ENCODE measurements at places on chromosomes 1 and 21. TPM values are rescaled to one million over a fixed set of nuclear protein-coding genes. Genes with fewer than 3 reads are reported as not detected.

The LRRC52 gene
- total RNA-seq, result not detected

The CYP4A11 gene
- total RNA-seq, result not detected

The ATP1A4 gene
- total RNA-seq, result not detected

The SH3BGR gene
- total RNA-seq, result 4.4 TPM

The TSACC gene
- not detected for total RNA-seq

The OR14K1 gene
- total RNA-seq, result not detected

The TCP10L gene
- 0.97 TPM for total RNA-seq

The KCNE2 gene
- not detected for total RNA-seq

The CD244 gene
- total RNA-seq, result not detected

- H3K4me1 ChIP-seq, result peaks cover 14% of the 10 kb centered on the region
- H3K27me3 ChIP-seq, result no peaks in the 10 kb centered on the region
- no peak overlapping the region for H3K27ac ChIP-seq
- no peaks in the 10 kb centered on the region for H3K36me3 ChIP-seq
- DNase-seq, result no peak
Observed at GRCh38 chr1:228839656-228840055, 104.4 kb downstream of the RHOU start.

- peaks cover 53% of the 10 kb centered on the region for H3K4me1 ChIP-seq
- no peaks in the 10 kb centered on the region for H3K36me3 ChIP-seq
- DNase-seq, result no peak
- H3K27me3 ChIP-seq, result no peaks in the 10 kb centered on the region
- no peak overlapping the region for H3K4me3 ChIP-seq
- H3K27ac ChIP-seq, result no peak overlapping the region
Observed at GRCh38 chr1:172898866-172899265, 151.9 kb downstream of the TNFSF18 start.

DNA sequence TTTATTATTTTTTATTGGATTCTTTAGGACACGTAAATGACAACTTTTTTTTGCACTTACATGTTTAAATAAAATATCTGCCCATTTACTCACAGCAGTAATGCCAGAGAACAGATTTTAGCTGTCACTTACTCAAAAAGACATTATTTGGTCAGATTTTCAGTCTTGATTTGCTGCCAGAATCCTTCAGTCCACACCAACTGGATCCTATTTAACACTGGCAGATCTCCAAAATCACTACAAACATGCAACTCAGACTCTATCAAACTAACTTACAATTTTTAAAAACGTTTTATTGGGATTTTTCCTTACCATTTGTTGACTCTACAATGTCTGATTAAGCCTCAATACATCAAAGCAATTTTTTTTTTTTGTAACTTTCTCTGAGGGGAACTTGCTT, 11.1 kb downstream of the ATP6V1G3 start:
- H3K36me3 ChIP-seq, result no peaks in the 10 kb centered on the region
- peaks cover 34% of the 10 kb centered on the region for H3K4me1 ChIP-seq
- no peaks in the 10 kb centered on the region for H3K27me3 ChIP-seq

DNA sequence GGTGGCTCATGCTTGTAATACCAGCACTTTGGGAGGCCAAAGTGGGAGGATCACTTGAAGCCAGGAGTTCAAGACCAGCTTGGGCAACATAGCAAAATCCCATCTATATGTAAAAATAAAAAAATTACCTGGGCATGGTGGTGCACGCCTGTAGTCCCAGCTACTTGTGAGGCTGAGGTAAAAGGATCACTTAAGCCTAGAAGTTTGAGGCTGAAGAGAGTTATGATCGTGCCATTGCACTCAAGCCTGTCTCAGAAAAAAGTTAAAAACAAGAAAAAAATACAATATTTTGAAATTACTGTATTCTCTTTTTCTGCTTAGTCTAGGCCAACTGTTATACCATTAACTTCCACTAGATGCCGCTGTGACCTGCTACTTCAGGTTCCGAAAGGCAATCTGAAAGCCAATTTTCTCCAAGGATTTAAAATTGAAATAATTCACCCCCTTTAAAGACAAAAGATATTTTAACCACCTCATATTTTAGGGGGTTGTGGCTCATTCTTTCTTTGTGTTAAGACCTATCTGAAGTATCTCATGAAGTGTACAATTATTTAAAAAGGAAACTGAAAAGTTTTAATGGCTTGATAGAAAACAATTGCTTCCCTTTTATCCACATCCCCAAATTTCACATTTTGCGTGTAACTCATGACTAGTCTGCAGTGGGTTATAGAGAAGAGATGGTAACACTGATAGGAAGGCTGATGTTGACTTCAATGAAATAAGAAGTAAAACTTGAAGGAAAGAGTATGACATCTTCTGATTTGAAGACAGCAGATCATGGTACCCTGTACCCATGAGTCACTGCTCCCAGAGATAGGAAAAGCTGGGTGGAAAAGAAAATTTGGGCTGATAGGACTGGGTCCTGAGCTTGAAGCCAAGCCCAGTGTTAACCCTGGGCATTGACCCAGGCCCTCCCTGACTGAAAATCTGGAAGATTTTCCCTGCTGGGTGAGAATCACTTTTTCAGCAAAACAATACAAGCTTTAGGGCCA, 24.4 kb upstream of the CLDN14 start:
- H3K27me3 ChIP-seq, result no peaks in the 10 kb centered on the region
- no peak overlapping the region for H3K27ac ChIP-seq
- H3K4me3 ChIP-seq, result no peak overlapping the region

GRCh38 chr1:228684607-228685006, 50.7 kb upstream of the RHOU start:
- no peak overlapping the region for H3K4me3 ChIP-seq
- no peaks in the 10 kb centered on the region for H3K4me1 ChIP-seq
- H3K27me3 ChIP-seq, result no peaks in the 10 kb centered on the region
- no peak overlapping the region for H3K27ac ChIP-seq

DNA sequence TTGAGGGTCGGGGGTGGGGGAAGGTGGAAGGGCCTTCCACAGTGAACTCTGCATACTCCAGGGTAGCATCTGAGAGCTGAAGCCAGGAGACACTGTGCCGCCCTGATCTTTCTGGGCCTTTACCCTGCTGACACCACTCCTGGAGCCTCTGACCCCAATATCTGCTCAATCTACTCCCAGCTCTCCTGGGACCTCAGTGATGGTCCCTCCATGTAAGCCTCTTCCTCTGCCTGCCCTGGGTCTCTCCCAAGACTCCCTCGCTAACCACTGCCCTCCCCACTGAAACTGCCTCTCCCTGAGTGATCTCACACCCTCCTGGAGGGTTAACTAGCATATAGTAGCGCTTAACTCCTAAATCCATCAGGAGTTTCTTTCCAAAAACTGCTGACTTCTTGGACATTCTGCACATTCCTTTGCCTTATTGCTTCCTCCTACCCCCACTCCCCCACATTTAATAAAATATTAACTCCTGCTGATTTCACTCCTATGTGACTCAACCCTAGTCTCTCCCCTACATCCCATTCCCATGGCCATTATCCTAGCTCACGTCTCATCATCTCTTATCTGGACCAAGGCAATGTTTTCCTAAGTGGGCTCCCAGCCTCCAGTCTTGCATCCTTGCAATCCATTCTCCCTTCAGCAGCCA, 145.6 kb downstream of the HMGB4 start:
- H3K27ac ChIP-seq, result no peak overlapping the region
- H3K4me1 ChIP-seq, result peaks cover 9% of the 10 kb centered on the region
- H3K27me3 ChIP-seq, result no peaks in the 10 kb centered on the region
- DNase-seq, result peak; percentile 12
- no peaks in the 10 kb centered on the region for H3K36me3 ChIP-seq

- no peaks in the 10 kb centered on the region for H3K36me3 ChIP-seq
- no peaks in the 10 kb centered on the region for H3K27me3 ChIP-seq
- no peak overlapping the region for H3K27ac ChIP-seq
- no peak for DNase-seq
- H3K4me3 ChIP-seq, result no peak overlapping the region
Observed at GRCh38 chr21:27450216-27450615, 483.3 kb upstream of the ADAMTS5 start.

DNA sequence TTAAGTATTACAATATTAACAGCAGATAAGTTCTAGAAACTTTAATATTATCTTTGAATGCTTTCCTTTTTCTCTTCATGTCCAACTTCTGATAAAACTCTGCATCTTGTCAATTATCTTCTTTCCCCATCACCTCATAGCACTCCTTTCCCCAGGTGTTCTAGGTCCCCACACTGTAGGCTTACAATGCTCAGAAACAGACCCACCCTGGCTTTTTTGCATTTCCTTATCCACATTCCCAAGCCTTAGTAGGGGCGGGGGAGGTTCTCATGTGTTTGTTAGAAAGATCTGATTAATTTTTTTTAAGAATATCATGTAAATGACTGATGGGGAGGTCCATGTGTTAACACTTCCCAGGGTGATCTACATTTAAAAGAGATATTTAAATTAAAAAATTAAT, 63.9 kb downstream of the PLPPR4 start:
- no peaks in the 10 kb centered on the region for H3K4me1 ChIP-seq
- DNase-seq, result no peak
- no peak overlapping the region for H3K4me3 ChIP-seq

GRCh38 chr1:231656741-231657140, 30.2 kb downstream of the DISC1 start:
- no peak for DNase-seq
- H3K4me1 ChIP-seq, result no peaks in the 10 kb centered on the region
- H3K27me3 ChIP-seq, result no peaks in the 10 kb centered on the region
- no peaks in the 10 kb centered on the region for H3K36me3 ChIP-seq

GRCh38 chr21:46666941-46667740, 31.7 kb downstream of the PRMT2 start:
- H3K4me3 ChIP-seq, result peak overlapping the region; percentile 81
- H3K36me3 ChIP-seq, result peaks cover 6% of the 10 kb centered on the region
- no peak overlapping the region for H3K27ac ChIP-seq
- 0 out of 2 replicates have a peak, but pooled peaks cover 4% of the 10 kb centered on the region for H3K4me1 ChIP-seq
- H3K27me3 ChIP-seq, result 0 out of 2 replicates have a peak, but pooled peaks cover 2% of the 10 kb centered on the region

GRCh38 chr1:75092141-75092540, 42.0 kb upstream of the LHX8 start:
- DNase-seq, result no peak
- H3K36me3 ChIP-seq, result no peaks in the 10 kb centered on the region
- no peak overlapping the region for H3K27ac ChIP-seq
- H3K4me1 ChIP-seq, result no peaks in the 10 kb centered on the region
- no peak overlapping the region for H3K4me3 ChIP-seq

DNA sequence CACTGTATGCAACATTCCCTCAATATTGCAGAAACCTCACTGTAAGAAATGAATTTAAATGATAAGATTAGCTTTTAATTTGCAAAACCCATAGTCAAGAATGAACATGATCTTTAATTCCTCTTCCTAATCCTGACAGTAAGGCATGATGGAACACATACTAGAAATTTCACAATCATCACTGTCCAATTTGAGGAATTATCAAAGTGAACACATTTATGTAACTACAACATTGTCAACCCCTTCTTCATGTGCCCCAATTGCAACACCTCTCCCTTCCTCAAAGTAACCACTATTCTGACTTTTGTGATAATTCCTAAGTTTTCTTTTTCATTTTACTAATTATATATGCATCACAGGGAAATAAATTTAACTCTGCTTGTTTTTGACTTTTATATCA, 103.1 kb downstream of the LHX8 start:
- no peaks in the 10 kb centered on the region for H3K27me3 ChIP-seq
- H3K4me1 ChIP-seq, result no peaks in the 10 kb centered on the region
- H3K4me3 ChIP-seq, result no peak overlapping the region
- no peak overlapping the region for H3K27ac ChIP-seq
- no peaks in the 10 kb centered on the region for H3K36me3 ChIP-seq
